Stimulated activated CD4-positive, alpha-beta T cell treated with anti-CD3 and anti-CD28 coated beads, Interleukin-15, amount 100 ng/mL, for 1 hour (primary cell): ENCODE measurements at places on chromosomes 4 and X.

DNA sequence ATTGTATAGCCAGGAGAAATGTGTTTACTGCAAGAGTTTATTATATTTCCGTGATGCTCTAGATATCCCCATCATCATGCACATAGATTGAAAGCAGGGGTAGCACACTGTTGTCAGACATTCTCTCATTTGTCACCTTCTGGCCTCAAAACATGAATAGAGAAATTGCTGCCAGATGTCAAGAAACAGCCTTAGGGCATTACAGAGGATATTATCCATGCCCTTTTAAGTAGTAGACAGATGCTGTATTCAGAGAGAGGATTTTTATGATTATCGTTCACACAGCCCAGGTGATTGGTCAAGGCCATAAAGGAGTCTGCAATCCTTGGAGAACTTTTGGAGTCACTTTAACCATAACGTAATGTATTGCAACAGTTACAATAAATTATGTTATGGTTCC is 1961.5 kb upstream of the TENM3 start:
- DNase-seq: no peak

GRCh38 chr4:3786196-3786869 is 20.1 kb downstream of the ADRA2C start:
- no peak for DNase-seq

GRCh38 chr4:148216866-148217814 is 225.1 kb downstream of the NR3C2 start:
- DNase-seq: no peak

- DNase-seq: no peak
Measured at GRCh38 chr4:10677796-10678497, 6.6 kb downstream of the CLNK start.

DNA sequence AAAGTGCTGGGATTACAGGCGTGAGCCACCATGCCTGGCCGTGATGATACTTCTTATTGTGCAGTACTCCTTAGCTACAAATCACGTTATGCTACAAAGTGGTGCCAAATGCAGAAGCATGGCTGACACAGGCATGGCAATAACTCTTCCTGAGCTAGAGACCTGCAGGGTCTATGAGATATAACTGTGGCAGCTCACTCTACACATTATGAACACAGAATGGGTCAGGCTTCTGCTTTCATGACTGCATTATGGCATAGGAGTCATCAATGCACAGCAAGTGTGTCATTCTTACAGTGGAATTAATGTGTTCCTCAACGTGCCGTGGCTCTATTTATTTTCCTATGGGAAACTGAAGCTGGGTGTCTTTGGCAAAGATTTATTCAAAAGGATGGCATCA is 64.5 kb downstream of the UGT8 start:
- no peak for DNase-seq

DNA sequence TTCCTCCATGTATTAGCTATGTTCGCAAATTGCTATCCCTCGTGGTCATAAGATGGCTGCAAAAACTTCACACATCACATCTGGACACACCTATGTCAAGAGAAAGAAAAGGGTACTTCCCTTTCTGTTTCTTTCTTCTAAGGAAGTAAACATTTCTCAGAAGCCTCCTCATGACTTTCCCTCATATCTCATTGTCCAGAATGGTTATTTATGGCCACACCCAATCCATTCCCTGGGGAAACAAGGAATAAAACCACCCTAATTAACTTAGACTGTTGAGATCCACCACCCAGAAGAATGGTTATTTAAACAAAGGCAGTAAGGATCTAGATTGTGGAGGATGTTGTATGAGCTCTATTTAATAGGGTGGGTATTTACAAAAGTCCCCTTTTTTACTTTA is 160.8 kb upstream of the LNX1 start:
- DNase-seq: no peak

GRCh38 chr4:188869581-188869980 is 730.3 kb downstream of the TRIML1 start:
- DNase-seq: no peak

GRCh38 chr4:27684610-27685011 is 824.0 kb downstream of the STIM2 start:
- DNase-seq: no peak

DNA sequence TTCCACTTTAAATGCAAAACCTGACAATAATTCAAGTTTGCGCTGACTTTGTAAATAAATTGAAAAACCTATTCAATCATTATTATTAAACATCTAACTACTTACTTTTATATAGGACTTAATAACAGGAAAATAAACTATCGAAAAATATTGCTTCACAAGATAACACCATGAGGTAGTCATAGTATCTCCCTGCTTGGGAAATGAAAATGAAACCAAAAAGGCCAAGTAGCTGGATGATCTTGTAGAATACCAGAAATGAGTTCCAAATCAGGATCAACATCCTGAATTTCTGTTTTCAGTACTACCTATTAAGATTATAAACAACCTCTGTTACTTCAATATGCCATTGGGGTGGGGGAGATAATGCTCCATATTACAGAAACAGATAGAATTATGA is 58.9 kb downstream of the CHIC2 start:
- no peak for DNase-seq

GRCh38 chrX:132665676-132666075 is 176.8 kb upstream of the MBNL3 start:
- no peak for DNase-seq

GRCh38 chrX:30283456-30284200 is 25.6 kb downstream of the NR0B1 start:
- DNase-seq: no peak

- DNase-seq: no peak
Measured at GRCh38 chr4:25650311-25650710, 5.3 kb upstream of the SLC34A2 start.

DNA sequence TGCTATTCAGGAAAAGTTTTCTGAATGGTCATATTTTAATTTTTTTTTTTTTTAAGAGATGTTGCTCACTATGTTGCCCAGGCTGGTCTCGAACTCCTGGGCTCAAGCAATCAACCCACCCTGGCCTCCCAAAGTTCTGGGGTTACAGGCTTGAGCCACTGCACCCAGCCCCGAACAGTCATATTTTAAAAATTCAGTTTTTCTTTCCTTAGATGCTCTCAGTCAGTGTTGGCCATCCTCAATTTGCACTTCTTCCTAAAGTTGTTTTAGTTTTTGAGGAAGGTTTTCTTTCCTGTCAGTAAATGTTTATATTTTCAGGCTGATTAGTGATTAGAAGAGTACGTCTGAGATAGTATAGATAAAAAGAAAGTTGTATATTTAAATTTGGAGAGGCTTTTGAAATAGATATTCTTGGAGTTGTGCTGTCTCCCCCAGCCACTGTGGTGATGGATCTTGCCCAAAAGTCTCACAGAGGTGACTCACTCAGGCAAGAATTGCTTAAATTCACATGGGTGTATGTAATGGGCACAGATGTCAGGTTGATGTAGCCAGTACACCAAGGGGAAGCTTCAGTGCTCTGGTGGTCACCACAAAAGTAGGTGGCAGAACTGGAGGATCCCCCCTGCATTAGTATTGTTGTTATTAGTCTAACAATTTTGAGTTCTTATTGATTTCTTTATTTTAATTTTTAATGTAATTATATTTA is 72.2 kb upstream of the ELOVL6 start:
- no peak for DNase-seq

DNA sequence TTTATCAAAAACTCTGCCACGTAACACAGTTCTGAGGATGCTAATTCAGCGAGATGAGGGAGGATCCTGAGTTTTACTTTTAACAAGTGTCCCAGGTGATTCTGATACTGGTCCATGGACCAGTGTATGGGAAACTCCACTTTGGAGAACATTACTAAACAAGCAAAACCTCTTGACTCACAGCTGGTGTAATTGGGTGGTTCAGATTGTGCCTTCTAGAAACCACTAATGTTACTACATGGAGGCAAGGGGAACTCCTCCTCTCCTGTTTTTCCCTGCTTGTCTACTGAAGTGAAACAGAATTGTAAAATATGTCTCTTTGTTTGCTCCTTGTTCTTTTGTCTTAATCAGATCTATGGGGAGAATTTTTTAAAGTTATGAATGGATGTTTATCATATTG is 62.6 kb downstream of the FRAS1 start:
- no peak for DNase-seq

- DNase-seq: no peak
Measured at GRCh38 chr4:66636349-66636748, 909.0 kb downstream of the CENPC start.

- DNase-seq: no peak
Measured at GRCh38 chr4:109067508-109068235, 234.8 kb downstream of the COL25A1 start.
